Brain microvascular endothelial cell (primary cell): ENCODE measurements at places on chromosomes 3 and 15.

DNA sequence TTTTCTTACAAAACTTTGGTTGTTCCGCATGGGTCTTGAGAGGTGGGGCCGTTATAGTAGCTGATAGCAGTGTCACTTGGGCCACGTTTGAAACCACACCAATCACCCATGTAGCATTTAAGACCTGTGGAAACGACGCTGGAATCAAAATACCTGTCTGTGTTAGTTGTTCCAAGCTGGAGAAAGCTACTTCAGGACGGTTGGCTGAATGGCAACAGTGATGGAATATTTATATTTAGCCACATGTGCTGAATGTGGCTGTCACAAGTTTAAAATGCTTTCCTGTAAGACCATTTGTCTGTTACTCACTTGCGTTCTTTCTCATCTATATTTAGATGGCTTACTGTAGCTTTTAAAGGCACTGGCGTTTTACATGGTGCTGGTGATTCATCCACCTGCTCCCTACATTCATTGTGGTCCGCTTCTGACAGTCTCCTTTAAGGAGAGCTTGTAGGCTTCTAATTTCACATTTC is 1.4 kb downstream of the DNAJA4 start:
- DNase-seq: peak; percentile 65

DNA sequence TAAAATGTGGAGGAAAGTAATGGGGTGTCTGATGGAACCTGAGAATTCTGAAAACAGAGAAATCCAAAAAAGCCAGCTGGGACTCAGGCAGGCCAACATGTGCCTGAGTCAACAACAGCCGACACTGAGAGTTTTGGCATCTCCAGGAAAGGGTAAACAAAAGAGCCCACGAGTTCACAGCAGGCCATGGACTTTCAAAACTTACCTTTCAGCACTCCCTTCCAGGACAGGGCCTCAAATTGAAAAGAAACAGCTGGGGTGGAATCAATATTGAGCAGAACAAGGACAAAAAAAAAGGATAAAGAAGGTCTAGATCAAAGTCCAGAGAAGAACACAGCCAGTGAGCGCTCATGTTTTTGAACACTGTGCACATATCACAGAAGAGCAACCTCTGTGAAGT is 735.4 kb upstream of the GRM7 start:
- no peak for DNase-seq

GRCh38 chr3:110518031-110518430 is 553.6 kb upstream of the NECTIN3 start:
- DNase-seq: no peak

DNA sequence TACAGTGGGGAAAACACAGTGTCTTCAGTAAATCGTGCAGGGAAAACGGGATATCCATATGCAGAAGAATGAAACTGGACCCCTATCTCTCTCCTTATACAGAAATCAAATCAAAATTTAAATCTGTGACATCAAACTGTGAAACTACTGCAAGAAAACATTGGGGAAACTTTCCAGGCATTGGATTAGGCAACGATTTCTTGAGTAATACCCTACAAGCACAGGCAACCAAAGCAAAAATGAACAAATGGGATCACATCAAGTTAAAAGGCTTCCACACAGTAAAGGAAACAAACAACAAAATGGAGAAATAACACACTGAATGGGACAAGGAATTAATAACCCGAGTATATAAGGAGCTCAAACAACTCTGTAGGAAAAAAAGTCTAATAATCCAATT is 165.3 kb downstream of the PLCL2 start:
- no peak for DNase-seq

- no peak for DNase-seq
Observed at GRCh38 chr3:30142946-30143345, 463.5 kb upstream of the TGFBR2 start.

GRCh38 chr3:186254676-186255650 is 107.1 kb downstream of the DGKG start:
- DNase-seq: no peak

- DNase-seq: no peak
Observed at GRCh38 chr3:190911382-190911781, 48.9 kb upstream of the GMNC start.

DNA sequence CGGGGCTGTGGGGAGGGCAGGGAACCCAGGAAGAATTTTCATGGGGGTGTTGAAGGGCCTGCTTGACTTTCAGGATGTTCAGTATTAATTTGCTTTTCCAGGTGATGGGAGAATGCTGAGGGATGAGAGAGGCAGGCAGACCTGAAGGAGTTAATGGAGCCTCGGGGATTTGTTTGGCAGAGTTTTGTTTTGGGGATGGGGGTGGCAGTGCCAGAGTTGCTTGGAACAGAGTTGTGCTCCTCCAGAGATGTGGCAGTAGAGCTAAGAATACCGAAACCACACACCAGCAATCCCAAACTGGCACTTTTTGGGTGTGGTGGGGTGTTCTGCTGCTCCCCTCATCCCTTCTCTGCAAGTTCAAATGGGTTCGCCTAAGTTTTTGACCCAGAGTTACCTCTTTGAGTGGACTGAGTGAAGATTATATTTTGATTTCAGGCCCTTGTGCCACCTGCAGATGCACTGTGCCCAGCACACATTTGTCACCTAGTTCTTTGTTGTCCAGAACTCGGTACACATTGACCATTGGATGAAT is 1.6 kb downstream of the BOC start:
- DNase-seq: no peak

- DNase-seq: no peak
Observed at GRCh38 chr3:9238721-9239295, 10.6 kb downstream of the SRGAP3 start.

DNA sequence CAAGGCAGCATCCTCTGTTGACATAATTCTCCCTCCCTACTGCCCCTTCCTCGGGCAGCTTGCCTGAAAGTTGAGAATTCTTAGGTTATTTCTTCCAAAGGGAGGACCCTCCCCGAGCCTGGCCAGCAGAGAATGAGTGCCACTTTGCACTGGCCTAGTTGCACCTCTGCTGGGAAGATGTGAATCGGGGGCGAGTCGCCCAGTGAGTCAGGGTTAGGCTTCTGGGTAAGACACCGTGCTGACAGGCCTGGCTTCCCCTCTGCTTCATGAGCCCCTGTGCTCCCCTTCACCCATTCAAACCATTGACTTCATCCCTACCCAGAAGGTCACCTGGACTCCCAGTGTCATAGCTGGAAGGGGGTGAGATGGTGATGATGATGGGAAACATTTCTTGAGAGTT is 82.3 kb downstream of the AAGAB start:
- DNase-seq: no peak

- peak; percentile 32 for DNase-seq
Observed at GRCh38 chr15:83365370-83365938, 81.0 kb upstream of the BNC1 start.

DNA sequence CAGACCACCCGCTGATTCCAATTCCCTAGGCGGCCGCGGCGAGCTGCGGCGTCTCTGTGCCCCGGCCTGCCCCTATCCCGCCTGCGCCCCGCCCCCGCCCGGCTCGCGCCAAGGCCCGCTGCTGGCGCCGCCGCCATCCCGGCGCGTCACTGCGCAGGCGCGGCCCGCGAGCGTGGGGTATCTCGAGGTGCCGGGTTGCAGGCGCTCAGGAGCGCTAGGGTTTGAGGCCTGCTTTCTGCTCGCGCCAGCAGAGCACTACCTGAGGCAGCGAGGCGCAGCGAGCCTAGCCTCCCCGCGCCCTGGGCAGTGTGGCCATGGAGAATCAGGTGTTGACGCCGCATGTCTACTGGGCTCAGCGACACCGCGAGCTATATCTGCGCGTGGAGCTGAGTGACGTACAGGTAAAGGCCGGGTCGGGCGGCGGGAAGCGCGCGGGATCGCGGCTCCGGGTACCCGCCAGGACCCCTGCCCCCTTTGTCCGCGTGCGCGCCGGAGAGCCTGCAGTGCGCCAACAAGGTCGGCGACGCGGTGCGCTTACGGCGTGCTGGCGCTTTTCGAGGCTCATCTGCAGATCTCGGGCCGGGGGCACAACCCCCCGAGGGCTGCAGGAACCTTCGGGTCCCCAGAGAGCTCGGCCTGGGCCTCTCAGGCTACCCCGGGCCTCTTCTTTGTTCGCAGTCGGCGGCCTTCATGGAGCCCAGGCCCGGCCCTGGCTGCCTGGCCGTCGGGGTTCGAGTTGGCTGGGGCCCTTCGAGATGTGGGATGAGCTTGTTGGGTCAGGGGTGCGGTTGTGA is at the start of gene HACD3:
TSS of gene HACD3 (plus strand) at position 146 of the 794 bp plus-strand sequence. CDS start at position 315, 169 bp downstream.
- peak; percentile 32 for DNase-seq

DNA sequence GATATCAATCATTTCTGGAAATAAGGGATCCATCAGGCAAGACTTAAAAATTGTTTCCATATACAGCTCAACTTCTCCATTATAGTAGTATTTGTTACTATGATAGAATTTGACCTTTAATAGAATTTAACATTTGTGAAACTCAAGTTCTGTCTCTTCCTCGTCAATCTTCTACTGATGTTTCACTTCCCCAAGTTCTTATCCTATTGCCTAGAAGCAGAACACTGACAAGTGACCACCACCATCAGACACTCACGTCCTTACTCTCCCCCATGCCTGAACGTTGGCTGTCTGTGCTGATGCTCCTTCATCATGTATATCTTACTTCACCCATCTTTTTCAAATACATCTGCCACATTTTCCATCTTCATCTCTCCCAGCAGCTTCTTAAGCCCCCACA is 26.6 kb upstream of the TAFA4 start:
- no peak for DNase-seq

DNA sequence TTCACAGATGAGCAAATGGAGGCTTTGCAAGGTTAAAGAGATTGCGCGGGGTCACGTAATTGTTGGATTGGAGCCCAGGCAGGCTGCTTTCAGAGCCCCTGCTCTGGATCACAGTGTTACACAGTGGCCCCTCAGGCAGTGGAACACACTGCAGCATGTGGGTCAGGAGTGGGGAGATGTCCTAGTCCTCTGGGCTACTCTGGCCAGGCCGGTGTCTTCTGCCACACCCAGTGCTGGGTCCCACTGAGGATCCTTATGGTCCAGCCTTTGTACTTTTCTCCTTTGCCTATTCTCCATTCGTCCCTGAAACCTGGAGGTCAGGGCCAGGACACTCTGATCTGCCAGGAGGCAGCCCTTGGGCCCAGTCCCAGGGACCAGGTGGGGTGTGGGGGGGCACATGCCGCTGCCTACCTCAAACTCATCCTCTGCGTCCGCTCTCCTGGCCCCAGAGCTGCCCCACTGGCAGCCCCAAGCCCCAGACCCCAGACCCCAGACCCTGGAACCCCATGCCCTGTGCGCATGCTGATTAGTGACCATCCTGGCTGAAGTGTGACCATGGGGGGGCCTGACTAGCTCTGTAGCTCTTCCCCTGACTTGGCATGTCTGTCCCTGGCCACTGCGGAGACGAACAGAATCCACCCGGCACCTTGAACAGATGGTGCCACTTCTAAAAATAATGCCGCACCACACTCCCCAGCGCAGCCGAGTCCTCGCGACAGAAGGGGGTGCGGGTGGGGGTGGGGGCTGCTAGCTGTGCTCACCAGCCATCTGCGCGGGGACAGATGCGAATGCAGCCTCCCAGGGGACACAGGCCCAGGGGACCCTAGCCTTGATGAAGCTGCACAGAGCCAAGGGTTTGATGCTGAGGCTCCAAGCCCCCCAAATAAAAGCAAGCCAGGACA is 41.6 kb downstream of the ATP2B2 start:
- no peak for DNase-seq

DNA sequence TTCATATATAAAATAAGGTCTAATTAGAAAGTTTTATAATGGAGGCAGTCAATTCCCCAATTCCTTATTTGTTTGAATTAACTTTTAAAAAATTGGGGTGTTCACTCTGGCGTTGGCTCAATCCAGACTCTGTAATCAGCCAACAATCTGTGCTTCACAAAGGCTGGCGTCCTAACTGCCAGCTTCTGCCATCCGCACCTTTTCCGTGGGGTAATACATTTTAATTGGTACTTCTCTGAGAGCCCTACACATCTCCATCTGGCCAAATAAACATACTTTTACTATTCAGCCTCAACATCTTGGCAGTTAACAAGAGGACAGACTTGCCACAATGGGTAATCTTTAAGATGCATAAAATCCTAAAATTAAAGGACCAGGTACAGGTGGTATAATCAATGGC is 125.2 kb upstream of the CCNL1 start:
- no peak for DNase-seq

- no peak for DNase-seq
Observed at GRCh38 chr3:154273381-154273780, 50.9 kb downstream of the DHX36 start.

GRCh38 chr3:120649830-120650233 is 32.2 kb downstream of the HGD start:
- DNase-seq: no peak

- no peak for DNase-seq
Observed at GRCh38 chr3:8884630-8885290, 78.5 kb downstream of the RAD18 start.

- no peak for DNase-seq
Observed at GRCh38 chr3:3675801-3676200, 123.4 kb upstream of the LRRN1 start.

GRCh38 chr3:7669641-7670040 is 808.7 kb downstream of the GRM7 start:
- DNase-seq: no peak

DNA sequence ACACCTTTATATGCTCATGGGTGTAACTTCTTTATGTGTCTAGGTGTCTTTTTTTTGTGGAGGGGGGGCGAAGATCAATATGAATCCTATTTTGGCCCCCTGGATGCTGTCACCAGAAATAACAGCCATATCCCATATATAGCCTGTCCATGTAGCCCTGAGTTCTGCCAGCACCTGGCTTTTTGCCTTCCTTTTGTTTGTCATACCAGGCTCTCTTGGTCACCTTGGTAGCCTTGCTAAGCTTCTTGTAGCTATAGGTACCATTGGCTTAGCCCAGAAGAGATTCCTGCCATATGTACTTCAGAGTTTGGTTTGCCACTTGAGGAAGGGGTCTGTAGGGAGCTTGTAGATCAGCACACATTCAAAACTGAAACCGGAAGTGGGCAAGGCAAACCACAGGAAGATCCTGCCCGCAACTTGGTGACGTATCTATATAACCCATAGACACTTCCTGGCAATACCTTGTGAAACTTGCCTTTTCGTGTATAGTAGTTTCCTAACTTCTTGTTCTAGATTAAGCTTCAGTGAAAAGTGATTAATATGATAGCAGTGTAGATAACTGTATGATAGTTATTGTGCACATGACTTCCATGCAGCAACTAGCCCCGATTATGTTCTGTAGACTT is 11.9 kb downstream of the RASA2 start:
- no peak for DNase-seq

DNA sequence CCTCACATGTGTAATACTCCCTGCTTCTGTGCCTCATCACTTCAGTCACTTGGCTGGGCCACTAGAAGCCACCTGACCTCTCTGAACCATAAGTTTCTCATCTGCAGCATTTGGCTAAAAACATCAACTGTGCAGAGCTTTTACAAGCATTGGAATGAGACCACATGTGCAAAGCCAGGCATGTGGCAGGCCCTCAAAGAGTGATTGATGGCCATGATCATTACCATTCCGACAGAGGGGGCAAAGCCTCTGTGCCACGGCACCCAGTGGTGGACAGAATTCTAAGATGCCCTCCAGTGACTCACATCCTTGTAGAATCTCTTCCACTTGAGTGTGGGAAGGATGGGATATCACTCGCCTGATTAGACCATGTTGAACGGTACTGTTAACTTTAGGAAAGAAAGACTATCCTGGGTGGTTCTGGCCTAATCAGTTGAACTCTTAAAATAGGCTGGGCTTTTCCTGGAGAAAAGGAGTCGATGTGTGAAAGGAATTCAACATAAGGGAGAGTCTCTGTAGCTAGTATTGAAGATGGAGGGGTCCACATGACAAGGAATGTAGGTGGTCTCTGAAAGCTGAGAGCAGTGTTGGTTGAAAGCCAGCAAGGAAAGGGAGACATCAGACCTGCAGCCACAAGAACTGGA is 13.5 kb downstream of the CDCP1 start:
- DNase-seq: no peak

GRCh38 chr3:50321336-50322114 is 1.0 kb downstream of the HYAL2 start:
- DNase-seq: peak; percentile 81
